ENCODE measurements at places on chromosomes 2 and 18.

GRCh38 chr2:235262750-235263149 lies 231.1 kb upstream of the AGAP1 start:
- no peak for DNase-seq

DNA sequence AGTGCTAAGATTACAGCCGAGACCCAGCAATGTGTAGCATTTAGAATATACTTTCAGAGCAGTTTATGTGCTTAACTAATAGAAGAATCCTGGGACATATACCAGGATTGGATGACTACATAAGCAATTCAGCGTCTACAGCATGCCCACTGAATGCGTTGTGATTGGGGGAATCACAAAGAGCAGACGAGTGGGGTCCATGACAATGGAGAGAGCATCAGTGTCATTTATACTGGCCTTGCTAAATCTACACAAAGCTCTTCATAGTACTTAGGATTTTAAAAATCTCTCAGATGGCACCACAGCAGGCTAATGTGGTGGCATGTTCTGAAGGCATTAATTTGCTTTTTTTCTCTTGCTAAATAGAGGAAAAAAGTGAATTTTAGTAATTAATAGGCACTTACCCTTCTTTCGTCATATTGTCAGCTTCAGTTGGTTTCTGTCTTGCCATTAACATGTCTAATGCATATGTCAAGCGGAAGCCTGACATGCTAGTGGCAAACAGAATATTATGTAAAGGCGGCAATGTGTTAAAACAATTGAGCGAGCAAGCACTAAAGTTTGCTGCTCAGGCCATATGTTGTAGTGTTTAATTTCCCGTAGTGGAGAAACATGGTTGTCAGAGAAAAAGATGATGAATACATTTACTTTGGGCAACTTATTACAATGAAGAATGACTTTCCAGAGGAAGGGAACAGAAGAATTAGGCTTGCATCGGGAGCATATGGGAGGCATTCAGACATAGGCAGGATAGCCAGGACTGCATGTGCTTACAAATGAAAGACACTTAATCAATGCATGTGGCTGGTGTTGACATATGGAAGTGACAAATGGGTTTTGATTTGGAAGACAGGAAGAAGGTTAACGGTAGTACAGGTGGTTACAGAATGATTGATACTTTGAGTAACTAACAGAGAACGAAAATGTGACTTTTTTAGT lies 145.2 kb downstream of the ICOS start:
- peak; percentile 63 for DNase-seq

DNA sequence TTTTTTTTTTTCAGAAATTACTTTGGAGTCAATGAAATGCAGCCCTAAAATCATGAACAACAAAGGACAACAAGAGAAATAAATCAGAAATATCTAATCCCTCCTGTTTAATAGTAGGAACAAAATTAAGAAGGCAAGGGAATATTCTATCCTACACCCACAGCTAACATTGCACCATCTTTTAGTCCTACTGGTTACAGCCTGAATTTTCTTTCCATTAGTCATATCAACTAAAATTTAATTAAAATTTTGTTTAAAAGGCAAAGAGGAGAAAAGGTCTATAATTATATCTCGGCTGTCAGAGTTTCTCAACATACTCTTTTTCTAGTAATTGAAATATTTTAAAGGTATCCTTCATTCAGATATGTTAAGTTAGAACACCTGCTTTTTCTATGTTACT lies 61.9 kb downstream of the DTNA start:
- DNase-seq: no peak

- DNase-seq: peak; percentile 46
These were observed 45.9 kb upstream of the FAM117B start for GRCh38 chr2:202588647-202589581.

DNA sequence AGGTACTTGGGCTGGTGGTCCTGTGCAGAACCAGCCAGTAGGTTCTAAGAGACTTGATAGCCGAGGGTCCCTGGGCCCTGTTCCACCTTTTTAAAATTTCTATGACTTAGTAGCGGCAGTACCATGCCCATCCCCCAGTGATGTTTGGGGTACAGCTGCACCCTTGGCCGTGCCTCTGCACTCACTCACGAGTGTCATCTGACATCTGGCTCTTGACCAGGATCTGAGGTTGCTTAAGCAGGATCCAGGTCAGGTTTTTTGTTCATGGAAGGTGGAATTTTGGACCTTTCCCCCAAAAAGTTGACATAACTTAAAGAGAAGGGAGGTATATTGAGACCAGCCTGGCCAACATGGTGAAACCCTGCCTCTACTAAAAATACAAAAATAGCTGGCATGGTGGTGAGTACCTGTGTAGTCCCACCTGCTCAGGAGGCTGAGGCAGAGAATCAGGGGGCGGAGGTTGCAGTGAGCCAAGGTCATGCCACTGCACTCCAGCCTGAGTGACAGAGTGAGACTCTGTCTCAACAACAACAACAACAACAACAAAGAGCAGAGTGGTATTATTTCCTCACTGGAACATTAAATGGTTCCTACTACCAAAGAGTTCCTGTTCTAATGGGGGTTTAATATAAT lies 163.6 kb downstream of the NEDD4L start:
- no peak for DNase-seq

DNA sequence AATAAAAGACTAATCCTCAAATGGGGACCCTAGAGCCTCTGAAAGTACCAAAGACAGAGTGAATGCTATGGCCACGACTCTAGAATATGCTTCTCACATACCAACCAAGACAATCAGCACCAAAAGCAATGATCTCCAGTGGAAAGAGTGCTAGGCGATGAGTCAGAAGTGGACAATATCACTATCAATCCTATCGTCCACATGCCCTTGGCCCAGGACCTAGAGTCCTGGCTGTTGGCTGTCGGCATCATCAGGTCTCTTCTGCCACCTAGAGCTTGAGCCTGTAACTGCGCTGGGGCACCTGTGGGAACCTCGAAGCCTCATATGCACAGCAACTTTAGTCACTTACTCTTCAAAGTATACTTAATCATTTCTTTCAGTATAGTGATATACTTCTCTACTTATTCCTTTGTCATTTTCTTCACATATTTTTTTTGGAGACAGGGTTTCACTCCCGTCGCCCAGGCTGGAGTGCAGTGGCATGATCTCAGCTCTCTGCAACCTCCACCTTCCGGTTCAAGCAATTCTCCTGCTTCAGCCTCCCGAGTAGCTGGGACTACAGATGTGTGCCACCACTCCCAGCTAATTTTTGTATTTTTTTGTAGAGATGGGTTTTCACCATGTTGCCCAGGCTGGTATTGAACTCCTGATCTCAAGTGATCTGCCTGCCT lies 29.7 kb downstream of the NOL10 start:
- no peak for DNase-seq

DNA sequence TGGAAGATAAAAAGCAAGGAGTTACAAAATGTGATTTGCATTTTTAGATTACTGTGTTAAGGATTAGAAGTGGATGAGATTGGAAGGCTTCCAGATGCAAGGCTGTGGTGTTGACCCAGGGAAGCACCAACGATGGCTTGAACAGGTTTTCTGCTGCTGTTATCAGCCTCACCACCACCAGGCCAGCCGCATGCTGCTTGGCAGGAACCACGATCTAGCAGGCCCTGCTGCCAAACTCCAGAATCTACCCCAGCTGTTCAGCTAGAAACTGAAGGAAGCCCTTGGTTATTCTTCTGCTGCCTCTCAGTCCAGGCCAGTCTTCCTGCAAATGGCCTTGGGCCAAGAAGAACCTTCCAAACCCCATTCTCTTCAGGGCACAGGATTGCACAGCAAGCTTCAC lies 133.9 kb downstream of the MTCL1 start:
- DNase-seq: peak; percentile 92

DNA sequence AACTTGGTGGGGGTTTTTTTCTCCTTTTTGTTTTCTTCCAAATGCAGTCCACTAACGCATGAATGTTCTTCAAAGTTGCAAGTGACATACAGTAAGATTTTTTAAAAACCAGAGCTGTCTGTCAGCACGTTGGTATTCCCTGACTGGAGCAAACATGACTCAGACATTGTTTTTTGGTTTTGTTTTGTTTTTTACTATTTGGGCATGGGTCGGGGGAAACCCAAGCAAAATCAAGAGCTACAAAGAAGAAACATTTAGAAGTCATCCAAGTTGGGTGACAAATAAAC lies 726 bp upstream of the CCDC88A start:
- DNase-seq: no peak

- DNase-seq: no peak
These were observed 100.7 kb downstream of the KIAA1328 start for GRCh38 chr18:36929601-36930000.

- DNase-seq: no peak
These were observed 18.2 kb upstream of the HES6 start for GRCh38 chr2:238257786-238258700.

- DNase-seq: peak; percentile 66
These were observed 552.3 kb downstream of the KCNJ3 start for GRCh38 chr2:155250800-155251199.

DNA sequence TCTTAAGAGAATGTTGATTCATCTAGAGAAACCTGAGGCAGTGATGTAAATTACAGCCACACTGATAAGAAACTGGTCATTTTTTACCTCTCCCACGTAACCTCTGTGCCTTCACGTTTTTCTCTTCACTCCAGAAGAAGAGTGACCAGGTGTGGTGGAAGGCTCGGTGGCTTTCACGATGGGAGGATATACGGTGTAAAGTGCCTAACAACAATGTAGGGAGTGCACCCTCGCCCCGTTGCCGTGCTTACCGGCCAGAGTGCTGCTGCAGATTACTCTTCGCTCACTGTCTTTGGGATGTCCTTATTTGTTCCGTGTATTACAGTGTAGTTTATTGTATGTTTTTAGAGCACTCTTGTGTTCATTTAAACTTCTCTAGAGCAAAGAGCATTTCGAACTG lies 46.5 kb downstream of the NCK2 start:
- no peak for DNase-seq

GRCh38 chr2:10576456-10576855 lies 113.3 kb downstream of the NOL10 start:
- DNase-seq: no peak

GRCh38 chr2:75994759-75995158 lies 284.0 kb upstream of the GCFC2 start:
- no peak for DNase-seq

- no peak for DNase-seq
These were observed 5.0 kb downstream of the NAB1 start for GRCh38 chr2:190653931-190654330.

- DNase-seq: no peak
These were observed 97.0 kb upstream of the SLC35G4 start for GRCh38 chr18:11512096-11513025.

- DNase-seq: no peak
These were observed 64.1 kb downstream of the TAF4B start for GRCh38 chr18:26290385-26290784.

DNA sequence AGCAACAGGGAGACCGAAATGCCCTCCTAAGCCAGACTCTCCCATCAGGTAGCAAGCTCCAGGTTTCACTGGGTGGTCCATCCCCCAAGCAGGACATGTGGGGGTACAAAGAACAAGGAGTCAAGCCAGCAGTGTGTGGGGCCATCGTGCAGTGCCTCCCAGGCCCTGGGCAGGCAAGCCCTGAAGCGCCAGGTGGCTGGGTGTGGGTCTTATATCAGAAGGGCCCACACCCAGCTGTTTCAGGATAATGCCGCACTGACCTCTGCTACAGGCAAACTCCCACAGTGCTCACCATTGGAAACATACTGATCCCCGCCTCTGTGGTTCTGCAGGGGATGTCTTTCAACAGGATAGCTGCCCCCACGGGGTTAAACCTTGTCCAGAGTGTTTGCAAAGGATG lies 174.2 kb upstream of the SMAD2 start:
- no peak for DNase-seq

- DNase-seq: no peak
These were observed 110.2 kb downstream of the BARD1 start for GRCh38 chr2:214699236-214699635.

- DNase-seq: peak; percentile 52
These were observed 60.9 kb upstream of the KLHL29 start for GRCh38 chr2:23323917-23324680.

- DNase-seq: no peak
These were observed 44.4 kb upstream of the TWSG1 start for GRCh38 chr18:9290156-9290555.

GRCh38 chr2:195533771-195534642 lies 123.0 kb upstream of the SLC39A10 start:
- DNase-seq: peak; percentile 73

DNA sequence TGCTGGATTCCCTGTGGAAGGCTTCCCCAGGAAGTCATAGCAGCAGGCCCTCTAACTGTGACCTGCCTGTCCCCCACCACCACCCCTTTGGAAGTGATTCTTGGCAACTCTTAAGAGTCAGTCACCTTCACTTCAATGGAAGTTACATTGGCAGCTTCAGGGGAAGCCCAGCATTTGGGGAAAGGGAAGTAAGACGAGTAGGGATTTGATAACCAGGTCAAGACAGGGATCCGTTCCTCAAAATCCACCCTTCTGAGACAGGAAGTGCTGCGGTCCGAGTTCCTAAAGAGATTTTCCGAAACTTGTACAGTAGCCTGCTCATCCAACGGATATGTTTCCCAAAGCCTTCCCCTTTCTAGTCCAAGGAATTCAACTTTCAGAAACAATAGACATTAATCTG lies 54.2 kb downstream of the MRPL35 start:
- no peak for DNase-seq

DNA sequence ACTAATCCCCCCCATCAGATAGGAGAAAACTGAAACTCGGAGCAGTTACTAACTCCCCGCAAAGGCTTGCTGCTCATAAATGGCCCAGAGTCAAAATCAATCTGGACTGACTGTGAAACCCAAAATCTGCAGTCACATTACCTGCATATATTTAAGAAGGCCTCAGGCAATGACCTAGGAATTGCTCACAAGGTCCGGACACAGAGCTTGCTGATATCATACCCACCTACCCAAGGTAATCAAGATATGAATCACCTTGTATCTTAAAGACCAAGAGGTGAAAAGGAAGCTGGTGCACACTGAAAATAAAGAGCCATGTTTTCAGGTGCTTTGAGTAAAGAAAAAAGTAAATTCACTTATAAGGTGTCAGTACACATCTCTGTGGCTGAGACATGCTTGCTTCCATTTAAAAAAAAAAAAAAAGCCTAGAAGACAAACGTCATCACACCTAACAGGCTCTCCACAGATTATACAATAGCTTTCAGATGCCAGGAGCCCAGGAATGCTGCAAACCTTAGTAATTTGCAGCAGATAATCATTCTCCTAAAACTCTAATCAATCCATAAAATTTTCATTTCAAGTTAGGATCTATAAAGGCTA lies 195.4 kb downstream of the ZEB2 start:
- DNase-seq: no peak

GRCh38 chr2:127138281-127138680 lies 31.3 kb upstream of the BIN1 start:
- DNase-seq: no peak
